CD4-positive, alpha-beta T cell (primary cell): ENCODE measurements at places on chromosomes 3 and 15.

DNA sequence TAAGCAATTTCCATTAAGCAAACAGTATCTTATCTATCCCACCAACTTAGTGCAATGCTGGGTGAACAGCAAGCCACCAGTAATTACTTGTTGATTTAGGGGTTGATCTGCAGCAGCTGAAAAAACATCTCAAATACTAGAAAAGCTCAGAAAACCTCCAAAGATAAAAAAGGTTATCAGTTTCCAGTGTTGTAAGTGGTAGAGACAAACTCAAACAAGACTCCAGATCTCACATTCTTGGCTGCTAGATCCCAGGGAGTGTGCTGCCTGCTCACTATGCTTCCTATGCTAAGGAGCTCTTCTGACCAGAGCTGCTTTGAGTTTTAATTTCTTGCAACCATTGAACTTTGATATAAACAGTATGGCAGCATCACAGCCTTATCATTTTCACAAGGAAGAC, 11.3 kb downstream of the B3GALNT1 start:
- DNase-seq, result no peak

- no peak for DNase-seq
These were observed 151.4 kb downstream of the PDZRN3 start for GRCh38 chr3:73473181-73473897.

- no peak for DNase-seq
These were observed 701 bp downstream of the EIF5A2 start for GRCh38 chr3:170907637-170908234.

GRCh38 chr3:127775398-127776109, 46.8 kb downstream of the MGLL start:
- peak; percentile 63 for DNase-seq

DNA sequence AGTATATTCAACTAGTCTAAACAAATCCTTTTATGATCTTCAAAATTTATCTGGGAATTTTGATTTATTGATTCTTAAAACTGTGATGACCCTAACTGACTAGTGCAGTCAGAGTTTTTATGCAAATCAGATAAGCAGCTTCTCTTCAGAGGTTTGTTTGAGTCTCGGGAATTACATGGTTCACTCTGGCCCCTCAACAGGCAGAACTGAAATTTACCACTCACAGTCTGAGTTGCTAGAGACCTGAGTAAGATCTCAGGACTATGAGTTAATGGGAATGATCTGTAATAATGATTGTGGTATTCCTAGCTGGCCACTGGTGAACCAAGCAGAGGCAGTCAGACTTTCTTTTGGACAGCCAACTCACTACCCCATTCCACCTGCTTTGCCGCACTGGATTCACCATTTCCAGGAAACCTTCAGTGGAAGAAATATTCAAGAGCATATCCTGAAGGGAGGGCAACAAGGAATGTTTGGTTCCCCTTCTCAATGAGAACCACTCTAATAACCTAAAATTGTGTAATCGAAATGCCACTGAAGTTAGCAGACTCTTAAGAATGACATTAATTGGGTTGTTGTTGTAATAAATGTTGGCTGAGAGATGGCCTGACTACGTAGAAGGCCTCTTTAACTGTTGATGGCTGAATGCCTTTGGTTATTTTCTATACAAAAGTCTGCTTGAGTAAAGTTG, 11.5 kb upstream of the DNAJC13 start:
- DNase-seq, result no peak

DNA sequence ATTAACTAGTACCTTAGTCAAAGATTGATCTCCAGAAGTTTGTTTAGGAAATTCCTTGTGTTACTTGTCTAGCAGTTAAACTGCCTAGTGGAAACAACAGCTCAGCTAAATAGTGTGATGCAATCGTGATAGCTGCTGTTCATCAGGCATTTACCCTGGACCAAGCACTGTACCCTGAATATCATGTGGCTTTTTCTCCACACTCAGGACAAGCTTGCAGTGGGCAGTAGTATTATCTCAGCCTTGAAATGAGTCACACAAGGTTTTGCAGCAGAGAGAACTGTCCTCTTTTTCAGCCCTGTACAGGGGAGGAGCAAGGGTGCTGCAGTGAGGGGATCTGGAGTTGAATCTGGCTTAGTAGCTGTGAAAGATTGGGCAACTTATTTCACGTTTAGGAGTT, 208.4 kb downstream of the TP63 start:
- DNase-seq, result no peak

DNA sequence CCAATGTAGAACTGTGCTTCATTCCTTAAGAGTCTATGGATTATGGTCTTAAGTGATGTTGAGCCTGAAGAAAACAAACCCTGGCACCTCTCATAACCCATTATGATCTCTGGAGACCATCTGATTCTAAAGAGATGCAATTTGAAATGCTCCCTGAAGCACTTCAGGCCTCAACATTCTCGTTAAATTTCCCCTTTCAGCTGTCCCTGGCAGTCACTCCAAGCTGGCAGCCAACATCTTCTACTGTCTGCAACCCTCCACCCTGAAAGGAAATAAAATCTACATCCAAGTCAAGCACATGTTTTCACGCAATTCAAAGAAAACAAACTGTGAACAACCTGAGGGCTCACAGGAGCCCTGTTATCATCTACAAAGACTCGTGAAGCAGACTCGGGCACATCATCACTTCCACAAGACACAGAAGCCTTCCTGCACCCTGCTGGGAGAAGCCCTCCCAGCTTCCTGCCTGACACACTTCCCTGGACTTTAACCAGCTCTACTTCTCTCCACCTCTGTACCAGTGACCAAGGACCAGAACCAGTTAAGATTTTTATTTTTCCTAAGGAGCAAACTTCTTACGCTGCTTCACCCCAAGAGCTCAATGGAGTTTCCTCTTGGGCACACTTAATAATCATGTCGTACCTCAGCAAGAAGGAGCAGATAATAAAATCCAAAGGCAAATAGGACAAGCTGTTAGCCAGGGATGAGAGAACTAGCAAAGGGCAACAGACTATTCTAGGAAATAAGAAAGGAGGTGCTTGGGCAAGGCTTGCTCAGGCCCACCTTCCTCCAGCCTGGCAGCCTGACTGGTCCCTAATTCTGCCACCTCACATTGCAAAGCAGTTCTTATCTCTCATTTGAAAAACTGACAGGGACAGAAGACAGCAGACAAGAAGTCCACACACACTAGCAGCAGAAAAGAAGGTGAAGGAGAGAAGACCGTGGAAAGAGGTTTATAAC, 67.1 kb downstream of the MAGI1 start:
- DNase-seq, result no peak

DNA sequence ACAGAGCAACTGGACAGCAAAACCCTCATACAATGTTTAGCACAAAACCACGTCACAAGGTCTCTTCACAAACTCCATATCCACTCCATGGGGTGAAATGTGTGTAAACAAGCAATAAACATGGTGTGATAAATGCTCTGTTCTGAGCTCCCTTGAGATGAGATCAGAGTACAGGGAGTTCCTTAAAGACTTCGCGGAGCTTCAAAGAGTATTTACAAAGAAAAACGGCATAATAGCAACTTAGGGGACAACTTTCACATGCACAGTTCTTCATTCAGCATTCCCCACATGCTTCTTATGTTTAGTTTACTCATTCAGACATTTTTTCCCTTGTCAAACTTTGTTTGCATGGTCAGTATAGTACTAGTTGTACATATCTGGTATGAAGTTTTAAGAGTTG, 52.5 kb upstream of the SUCLG2 start:
- no peak for DNase-seq

- no peak for DNase-seq
These were observed 60.4 kb downstream of the BOC start for GRCh38 chr3:113271594-113272384.

GRCh38 chr3:61371123-61371522, 119.9 kb upstream of the FHIT start:
- peak; percentile 4 for DNase-seq

DNA sequence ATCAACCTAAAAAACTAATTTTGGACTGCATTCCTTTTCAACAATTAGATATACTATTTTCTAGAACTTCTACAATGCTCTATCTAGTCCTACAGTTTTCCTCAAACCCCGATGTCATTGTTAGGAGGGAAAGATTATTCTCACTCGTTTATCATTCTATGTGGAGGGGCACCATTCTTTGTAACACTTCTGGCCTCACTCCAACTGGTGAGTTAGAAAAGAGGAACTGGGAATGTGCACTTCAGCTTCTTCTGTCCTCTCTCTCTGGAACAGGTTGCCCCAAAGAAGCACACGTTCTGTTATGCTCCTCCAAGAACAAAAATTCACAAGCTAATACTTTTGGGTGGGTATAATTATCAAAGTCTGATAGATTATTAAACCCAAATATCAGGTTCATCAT, 137.9 kb downstream of the UACA start:
- DNase-seq, result no peak

- no peak for DNase-seq
These were observed 185.5 kb downstream of the MCTP2 start for GRCh38 chr15:94416820-94417219.

- no peak for DNase-seq
These were observed 174.2 kb downstream of the CACNA2D3 start for GRCh38 chr3:54296531-54296930.

GRCh38 chr15:99545605-99546004, 20.2 kb upstream of the MEF2A start:
- no peak for DNase-seq

DNA sequence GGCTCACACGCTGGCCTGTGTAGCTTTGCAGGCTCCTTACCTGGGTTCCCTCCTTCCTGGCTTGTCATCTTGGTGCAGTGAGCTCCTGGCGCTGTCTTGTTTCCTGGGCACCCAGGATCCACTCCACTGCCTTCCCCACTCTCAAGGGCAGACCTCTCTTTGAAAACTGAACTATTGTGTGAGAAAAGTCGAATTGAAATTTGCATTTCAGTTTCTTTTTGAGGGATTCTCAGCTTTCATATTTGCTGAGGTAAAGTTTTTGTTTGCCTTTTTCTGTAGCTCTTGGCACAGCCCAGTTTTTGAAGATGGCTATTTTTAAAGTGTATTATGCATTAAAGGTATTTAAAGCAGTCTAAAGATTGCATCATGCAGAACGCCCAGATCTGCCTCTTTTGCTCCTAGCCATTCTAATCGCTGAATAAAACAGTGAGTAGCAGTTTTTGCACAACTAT, 70.1 kb downstream of the CCK start:
- DNase-seq, result no peak

DNA sequence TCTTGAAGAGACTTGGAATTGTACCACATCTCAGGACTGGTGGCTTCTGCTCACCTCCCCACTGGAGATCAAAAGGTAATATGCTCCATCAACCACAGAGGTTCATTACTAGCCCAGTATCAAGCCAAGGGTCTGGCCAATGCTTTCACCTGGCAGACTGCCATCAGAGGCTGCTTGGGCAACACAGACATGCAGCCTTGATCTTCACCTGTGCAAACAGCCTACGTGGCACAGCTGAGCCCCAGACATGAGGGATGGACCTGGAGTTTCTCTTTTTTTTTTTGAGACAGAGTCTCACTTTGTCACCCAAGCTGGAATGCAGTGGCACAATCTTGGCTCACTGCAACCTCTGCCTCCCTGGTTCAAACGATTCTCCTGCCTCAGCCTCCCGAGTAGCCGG, 105.6 kb upstream of the HES1 start:
- DNase-seq, result no peak

DNA sequence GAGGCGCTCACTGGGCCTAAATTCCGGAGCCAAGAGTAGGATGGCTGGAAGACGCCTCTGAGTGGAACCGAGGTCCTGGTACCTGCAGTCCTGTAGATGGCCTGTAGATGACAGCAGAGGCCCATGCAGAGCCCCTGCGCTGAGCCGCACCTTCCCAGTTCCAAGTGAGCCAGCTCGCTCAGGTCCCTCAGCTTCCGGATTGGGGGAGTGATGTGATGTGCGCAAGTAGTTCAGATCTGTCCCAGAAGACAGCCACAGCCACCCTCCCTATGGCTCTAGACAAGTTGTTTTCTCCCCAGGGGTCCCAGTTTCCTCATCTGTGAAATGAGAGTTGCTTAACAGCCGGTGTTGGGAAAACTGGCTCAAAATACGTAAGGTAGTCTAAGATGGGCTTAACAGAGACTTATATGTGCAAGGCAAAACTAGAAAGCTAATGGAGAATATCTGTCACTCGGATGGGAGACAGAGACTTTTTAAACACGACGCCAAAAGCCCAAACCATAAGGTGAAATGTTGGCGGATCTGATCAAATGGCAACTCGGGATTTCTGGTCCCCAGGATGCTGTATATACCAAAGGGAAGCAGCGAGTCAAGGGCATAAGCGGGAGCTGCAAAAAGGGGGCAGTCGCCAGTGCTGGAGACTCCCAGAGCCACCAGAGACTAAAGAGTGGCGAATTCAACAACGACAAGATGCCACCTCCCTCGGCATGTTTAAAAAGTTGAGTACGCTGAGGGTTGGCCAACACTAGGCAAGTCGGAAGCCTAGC, 765 bp upstream of the MAPKAPK3 start:
- peak; percentile 86 for DNase-seq

DNA sequence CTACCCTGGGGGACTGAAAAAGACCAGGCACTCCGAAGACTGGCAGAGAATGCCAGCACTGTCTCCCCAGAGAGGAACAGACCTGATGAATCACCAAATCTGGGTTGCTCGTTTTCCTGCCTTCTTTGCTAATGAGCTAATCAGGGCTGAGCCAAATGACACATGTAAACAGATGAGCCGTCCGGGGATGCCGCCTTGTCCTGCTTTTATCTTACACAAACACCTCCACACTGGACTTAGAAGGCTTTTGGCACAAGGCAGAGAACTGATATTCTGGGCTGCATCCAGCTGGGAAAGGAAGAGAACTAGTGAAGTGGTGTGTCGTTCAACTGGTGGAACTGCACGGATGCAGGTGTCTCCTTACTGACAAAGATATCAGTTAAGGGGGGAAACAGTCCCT, 88.1 kb downstream of the MECOM start:
- DNase-seq, result no peak

DNA sequence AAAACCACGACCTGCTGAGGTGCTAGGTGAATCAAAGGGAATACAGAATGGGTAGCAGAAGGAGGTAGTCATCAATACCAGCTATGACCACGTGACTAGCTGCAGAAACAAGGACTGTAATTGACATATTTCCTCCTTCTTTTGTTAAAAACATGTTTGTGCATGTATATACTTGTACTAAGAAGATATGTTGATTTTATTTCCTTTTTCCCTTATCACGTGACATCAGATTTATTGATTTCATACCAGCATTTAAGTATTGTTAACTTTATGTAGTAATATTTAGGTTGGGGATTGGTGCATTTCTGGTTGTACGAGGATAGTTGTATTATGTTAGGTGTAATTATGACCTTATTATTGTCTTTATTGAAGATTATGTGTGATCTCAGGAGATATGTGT, 36.2 kb downstream of the PEX5L start:
- no peak for DNase-seq
